ENCODE measurements at places on chromosomes 2 and 18.

- no peak for DNase-seq
Measured at GRCh38 chr18:65938592-65939372, 188.0 kb downstream of the CDH7 start.

DNA sequence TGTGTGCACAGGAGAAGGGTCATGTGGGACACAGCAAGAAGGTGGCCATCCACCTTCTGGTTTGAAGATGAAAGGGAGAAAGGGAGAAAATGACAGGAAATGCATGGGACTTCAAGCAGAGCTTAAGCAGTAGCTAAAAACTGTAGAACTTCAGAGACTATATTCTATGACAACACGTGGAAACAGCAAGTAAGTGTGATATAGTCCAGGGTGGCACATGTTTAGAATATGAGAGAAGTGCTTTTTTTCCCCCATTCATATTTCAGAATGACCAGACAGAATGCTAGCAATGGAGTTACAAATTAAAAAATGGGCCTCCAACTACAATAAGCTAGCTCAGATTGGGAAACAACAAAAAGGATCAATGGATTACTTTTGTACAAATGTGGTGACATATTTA lies 1042.2 kb downstream of the TMEM182 start:
- no peak for DNase-seq

GRCh38 chr18:44672506-44672905 lies 8.2 kb upstream of the SETBP1 start:
- DNase-seq = no peak

DNA sequence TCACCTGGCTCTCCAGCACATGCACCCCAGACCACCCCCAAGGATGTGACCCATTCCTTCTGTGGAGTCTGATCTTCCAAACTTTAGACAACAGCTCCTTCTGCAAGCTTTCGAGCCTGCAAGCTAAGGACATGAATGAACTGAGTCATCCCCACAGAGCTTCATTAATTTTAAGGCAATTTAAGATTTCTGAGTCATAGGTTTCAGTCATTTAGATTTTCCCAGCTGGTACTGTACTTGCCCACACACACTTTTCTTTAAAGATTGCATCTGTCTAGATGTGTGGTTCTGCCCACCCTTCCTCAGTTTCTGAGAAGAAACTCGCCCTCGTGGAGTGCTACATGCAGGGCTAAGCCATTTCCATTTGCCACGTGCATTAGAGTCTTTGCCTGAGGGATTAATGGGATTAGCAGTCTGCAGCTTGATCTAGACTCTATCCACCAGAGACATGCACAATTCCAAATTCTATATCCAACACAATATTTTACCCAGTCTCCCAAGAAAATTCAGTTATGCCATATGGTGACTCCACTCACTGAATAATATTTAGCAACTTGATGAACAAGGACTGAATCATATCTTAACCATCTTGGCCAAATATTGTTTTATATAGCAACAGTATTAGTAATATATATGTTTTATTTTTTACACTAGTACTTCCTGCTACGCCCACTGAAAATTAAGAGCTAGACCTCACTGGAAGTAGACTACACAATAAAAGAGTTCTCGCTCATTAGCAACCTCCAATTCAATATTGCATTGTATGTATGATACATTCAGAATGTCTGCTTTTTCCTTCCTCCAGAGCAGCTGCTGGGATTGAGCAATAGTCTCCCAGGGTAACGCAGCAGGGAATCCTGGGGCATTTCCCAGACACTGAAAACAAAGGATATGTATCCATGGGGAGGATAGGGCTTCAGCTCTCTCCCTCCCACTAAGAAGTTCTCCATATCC lies 14.3 kb upstream of the TRIB2 start:
- no peak for DNase-seq

DNA sequence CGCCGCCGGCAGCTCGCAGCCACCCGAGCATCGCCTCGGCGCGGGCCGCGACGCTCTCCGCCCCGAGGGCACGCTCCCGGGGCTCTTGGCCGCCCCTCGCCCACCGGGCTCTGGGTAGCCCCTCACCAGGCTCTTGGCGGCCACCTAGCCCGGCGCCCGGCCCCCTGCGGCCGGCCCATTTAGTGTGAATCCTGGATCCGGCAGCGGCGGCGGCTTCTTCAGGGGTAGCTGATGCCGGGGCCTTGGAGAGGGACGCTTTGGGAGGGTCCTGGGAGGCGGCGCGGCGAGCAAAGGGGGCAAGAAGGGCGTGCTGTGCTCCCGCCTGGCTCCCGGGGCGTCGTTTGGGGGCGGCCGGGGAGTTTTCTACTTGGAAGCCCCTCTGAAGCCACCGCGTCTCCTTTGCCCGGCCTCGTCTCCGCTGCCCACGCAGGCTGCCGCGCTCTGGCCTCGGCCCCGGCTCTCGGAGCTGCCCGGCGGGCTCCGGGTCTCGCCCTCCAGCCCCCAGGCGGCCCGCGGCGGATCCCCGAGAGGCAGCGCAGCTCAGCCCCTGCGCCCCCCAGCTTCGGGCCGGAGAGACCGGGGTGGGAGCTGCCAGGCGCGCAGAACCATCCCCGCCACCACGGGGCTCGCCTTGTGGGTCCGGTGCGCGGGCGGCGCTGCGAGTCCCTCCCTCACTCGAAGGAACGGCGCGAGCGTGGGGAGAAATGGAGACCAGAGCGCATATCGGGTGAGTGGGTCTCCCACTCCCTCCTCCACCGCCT lies 509 bp downstream of the PIEZO2 start:
- no peak for DNase-seq

- no peak for DNase-seq
Measured at GRCh38 chr2:101466426-101466825, 8.5 kb downstream of the RFX8 start.

DNA sequence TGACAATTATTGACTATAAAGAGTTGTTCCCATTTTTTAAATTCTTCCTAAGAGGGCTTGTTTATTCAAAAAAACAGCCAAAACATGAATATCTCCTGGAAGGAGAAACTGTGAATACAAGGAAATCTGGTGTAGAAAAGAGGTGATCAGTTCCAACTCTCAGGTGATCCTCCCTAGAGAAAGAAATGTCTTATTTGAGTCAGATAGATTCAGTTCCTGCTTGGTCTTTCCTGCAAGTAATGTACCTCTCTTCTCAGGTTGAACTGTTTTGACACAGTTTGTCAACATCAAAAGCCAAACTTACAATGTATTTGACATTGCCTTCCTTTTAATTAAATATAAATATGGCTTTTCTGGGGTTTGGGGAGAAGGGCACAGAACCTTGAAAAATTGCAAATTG lies 567.4 kb downstream of the ARHGAP15 start:
- DNase-seq = no peak

- DNase-seq = no peak
Measured at GRCh38 chr18:22822841-22823508, 110.2 kb upstream of the RBBP8 start.

GRCh38 chr2:223010641-223011040 lies 41.3 kb upstream of the KCNE4 start:
- DNase-seq = no peak

- DNase-seq = no peak
Measured at GRCh38 chr2:18845854-18846445, 256.6 kb upstream of the NT5C1B start.

GRCh38 chr2:63058144-63058920 lies 7.7 kb downstream of the OTX1 start:
- no peak for DNase-seq

- DNase-seq = no peak
Measured at GRCh38 chr18:39834636-39835035, 2120.4 kb upstream of the PIK3C3 start.

DNA sequence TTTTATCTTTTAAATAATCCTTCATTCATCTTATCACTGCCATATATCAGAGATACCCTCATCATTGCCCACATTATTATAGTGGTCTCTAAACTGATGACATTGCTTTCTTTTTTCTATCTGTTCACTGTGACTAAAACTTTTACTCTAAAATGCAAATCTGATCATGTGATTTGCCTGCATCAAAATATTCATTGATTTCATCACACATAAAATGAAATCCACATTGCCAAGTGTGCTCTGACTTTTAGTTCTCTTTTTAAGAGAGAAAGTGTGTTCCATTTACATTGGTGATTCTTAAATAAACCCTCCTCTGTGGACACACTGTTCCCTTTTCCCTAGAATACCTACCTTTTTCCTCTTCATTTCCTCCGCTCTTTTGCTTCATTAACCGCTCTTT lies 7.5 kb downstream of the REL start:
- no peak for DNase-seq

- DNase-seq = no peak
Measured at GRCh38 chr2:3641841-3642421, 16.1 kb upstream of the ALLC start.

DNA sequence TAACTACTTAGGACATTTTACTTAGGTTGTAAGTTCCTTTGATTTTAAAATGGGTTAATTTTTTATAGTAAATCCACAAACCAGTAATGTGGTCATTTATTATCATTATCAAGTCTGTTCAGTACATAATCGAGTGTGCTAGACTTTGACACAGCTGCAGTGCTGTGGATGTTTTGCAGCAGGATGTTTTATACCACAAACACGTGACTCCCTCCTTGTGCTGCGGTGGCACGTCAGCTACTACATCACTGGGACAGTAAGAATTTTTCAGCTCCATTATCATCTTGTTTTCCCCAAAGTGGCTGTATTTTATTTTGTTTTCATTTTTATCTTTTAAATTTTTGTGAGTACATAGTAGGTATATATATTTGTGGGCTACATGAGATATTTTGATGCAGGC lies 70.0 kb downstream of the ATP9B start:
- no peak for DNase-seq

DNA sequence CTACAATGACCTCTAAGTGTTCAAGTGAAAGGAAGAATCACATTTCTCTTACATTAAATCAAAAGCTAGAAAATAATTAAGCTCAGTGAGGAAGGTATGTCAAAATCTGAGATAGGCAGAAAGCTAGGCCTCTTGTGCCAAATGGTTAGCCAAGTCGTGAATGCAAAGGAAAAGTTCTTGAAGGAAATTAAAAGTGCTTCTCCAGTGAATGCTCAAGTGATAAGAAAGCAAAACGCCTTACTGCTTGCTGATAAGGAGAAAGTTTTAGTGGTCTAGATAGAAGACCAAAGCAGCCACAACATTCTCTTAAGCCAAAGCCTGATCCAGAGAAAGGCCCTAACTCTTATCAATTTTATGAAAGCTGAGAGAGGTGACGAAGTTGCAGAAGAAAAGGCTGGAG lies 932.3 kb upstream of the ACVR2A start:
- DNase-seq = no peak

- peak; percentile 5 for DNase-seq
Measured at GRCh38 chr2:105114551-105114950, 76.7 kb downstream of the MRPS9 start.

DNA sequence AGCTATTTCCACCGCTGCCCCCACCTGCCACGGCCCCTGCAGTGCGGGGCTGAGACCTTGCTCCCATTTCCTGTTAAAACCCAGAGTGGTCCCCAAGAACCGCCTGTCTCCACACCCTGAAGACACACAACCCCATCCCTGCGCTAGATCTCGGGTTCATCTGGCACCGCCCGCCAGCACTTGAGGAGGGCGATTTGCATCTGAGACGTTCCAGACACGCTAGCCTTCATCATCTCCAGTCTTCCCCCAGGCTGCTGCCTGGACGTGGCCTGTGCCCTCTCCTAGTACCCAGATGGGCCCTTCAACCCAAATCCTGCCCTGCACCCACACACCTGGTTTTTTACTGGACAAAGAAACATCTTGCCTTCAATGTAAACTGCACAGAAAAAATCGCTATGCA lies 49.8 kb downstream of the SLC66A2 start:
- no peak for DNase-seq

DNA sequence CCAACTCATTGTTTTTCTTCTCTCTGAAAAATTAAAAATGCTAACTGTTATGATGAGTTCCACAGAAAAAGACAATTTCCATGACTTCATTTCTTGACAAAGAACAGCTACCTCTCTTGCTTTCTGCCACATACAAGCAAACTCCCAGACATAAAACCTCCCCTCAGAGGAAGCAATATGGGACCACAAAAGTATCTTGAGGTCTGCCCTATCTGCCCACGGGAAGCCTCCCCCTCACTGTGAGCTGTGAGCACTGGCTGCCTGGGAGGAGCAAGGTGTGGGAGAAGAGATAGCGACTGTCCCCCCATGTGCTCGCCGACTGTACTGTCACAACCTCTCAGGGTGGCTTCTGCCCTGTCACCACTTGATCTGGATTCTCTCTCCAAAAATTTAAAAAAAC lies 69.7 kb upstream of the NRP2 start:
- DNase-seq = no peak

All from NCI-H187 (cell line).